ENCODE measurements at places on chromosomes 5 and 9.

DNA sequence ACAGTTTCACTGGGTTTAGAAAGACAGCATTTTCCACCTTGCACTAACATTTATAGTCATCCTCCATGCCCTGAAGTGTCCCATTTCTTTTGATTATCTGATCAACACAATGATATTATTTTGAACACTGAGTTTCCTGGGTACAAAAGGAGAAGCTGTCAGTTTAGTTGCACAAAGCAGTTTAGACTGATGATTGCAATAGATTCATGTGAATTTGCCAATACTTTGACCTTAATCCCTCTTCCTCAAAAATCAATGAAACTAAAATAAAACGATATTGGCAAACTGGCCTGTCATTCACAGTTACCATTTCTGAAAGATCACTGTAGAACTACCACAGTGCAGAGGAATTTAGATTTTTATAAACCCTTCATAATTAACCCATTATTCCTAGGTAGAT is 34.2 kb upstream of the RASGRF2 start:
- H3K4me1 ChIP-seq: no peaks in the 10 kb centered on the region
- no peak for DNase-seq
- no peaks in the 10 kb centered on the region for H3K36me3 ChIP-seq
- no peaks in the 10 kb centered on the region for H3K27me3 ChIP-seq
- no peak overlapping the region for H3K27ac ChIP-seq
- H3K4me3 ChIP-seq: no peak overlapping the region

DNA sequence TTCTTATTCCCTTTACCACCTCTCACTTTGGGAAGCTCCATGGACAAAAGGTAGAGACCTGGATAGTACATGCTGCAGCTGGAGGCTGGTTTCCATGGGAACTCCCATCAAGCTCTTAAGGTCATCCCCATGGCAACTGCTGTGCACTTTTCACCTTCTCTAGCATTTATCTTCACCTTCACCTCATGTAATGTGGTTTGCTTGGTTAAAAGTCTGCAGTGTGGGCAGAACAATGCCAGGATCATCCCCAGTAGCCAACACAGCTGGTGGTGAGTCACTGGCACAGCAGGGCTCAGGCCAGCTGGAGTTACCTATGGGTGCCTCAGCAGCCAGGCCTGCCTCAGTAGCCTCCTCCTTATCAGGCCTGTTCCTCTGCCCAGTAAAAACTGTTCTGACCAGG is 210.5 kb downstream of the GRIA1 start:
- H3K27me3 ChIP-seq: no peaks in the 10 kb centered on the region
- no peak for DNase-seq
- H3K27ac ChIP-seq: no peak overlapping the region

DNA sequence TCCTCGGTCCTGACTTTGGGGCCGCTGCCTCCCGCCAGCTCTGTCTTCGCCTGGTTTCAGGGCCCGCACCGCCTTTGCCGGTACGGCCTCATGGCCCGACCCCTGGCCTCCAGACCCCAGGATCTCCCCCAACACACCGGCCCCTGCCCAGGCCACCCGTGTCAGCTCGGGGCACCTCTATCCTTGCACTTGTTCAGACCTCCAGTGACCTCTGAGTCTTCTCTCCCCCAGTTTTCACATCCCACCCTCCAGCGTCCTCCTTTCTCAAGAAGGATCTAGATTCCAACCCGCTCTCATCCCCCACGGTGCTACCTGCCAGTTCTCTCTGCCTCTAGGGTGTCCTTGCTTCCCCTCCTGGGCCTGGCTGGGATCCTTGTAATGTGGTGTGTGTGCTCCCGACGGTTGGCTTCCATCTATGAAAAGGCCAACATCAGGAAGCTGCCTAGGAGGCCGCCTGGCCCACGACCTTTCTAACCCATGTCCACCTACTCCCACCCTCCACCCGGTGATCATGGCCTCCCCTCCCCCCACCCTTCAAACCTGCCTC is 61.1 kb downstream of the SPATA31C2 start:
- peaks cover 10% of the 10 kb centered on the region for H3K4me1 ChIP-seq
- H3K4me3 ChIP-seq: peak overlapping the region; percentile 81
- no peak for DNase-seq
- no peaks in the 10 kb centered on the region for H3K27me3 ChIP-seq

DNA sequence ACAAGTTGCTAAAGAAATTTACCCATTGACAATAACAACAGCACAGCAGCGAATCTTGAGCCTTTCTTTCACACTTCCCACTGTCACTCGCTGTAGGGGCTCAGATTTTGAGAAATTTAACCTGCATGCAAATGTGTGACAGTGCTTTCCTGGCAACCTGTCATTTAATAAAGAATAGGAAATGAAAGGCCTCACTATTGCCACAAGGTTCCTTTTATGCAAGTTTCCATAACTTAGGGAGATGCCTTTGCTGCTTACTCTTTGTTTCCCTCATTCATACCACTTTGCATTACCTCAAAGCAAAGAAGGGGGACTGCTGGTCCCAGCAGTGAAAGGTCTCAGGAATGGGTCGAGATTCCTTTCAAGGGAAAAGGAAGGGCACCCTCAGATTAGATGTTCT is 49.5 kb downstream of the PTCD2 start:
- H3K27ac ChIP-seq: peak overlapping the region; percentile 64
- no peaks in the 10 kb centered on the region for H3K27me3 ChIP-seq
- H3K4me3 ChIP-seq: no peak overlapping the region
- H3K36me3 ChIP-seq: no peaks in the 10 kb centered on the region

GRCh38 chr5:78387468-78388153 is 27.2 kb downstream of the SCAMP1 start:
- no peaks in the 10 kb centered on the region for H3K4me1 ChIP-seq
- no peak overlapping the region for H3K27ac ChIP-seq
- no peak for DNase-seq
- no peak overlapping the region for H3K4me3 ChIP-seq
- H3K36me3 ChIP-seq: no peaks in the 10 kb centered on the region

GRCh38 chr5:65121880-65122436 is 353.2 kb downstream of the CWC27 start:
- no peaks in the 10 kb centered on the region for H3K36me3 ChIP-seq
- no peaks in the 10 kb centered on the region for H3K4me1 ChIP-seq
- no peak for DNase-seq
- H3K4me3 ChIP-seq: no peak overlapping the region

DNA sequence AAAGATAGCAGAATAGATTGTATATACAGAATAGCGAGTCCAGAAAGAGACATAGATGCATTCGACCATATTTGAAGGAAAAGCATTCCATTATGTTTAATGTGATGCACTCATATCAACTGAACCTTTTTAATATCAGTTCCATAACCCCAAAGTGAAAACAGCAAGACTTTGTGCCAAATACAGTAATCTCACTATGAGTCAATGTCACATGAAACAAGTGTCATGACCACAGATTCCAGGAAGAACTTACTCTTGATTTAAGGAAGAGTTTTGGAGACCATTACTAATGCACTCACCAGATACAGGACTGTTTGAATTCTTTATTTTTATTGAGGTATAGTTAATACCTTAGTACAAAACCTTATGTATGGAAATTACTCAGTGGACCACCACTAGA is 220.5 kb downstream of the SH3GL2 start:
- H3K4me3 ChIP-seq: no peak overlapping the region
- no peak for DNase-seq
- H3K27me3 ChIP-seq: no peaks in the 10 kb centered on the region
- no peaks in the 10 kb centered on the region for H3K36me3 ChIP-seq
